ENCODE measurements at places on chromosomes 7 and 10. TPM values are rescaled to one million over a fixed set of nuclear protein-coding genes. Genes with fewer than 3 reads are reported as not detected.

The DOCK4 gene
- total RNA-seq = 1.8 TPM

The CLDN4 gene
- total RNA-seq = not detected

- DNase-seq = no peak
Measured at GRCh38 chr10:44965651-44966097, 6.1 kb downstream of the RASSF4 start.

- DNase-seq = no peak
Measured at GRCh38 chr10:5591336-5591824, 66.6 kb downstream of the CALML3 start.

DNA sequence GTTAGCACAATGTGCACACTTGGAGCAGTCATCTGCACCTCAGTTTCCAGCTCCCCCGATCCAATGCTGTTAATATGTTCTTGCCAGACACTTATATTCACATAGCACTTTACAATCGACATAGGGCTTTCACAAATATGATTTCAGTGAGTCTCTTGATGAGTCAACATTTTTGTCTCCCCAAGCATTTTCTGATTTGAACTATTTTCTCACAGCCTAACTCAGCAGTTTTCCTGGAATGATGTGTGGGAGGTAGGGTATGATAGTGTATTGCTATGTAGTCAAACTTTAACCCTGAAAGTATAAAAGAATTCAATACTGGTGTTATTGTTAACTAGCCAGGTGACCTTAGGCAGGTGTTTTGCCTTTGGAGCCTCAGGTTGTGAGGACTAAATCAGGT, 82.5 kb upstream of the LRGUK start:
- no peak for DNase-seq

DNA sequence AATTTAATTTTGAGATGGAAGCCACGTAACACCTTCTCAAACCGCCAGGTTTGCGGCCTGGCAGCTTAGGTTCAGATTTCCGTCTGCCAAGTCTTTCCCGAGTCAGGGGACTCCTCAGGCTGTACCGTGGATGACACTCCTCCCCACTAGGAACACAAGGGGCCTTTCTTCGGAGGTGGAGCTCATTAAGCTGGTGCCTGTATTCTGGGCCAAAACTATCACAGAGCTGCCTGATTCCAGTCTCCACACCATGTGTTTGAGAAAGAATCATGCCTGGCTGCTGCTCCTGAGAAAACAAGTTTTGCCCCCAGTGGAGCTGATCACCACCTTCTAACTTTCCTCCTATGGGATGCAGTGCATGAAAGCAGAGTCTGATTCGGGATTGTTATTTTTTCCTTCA, 44.8 kb downstream of the TMEM209 start:
- no peak for DNase-seq

DNA sequence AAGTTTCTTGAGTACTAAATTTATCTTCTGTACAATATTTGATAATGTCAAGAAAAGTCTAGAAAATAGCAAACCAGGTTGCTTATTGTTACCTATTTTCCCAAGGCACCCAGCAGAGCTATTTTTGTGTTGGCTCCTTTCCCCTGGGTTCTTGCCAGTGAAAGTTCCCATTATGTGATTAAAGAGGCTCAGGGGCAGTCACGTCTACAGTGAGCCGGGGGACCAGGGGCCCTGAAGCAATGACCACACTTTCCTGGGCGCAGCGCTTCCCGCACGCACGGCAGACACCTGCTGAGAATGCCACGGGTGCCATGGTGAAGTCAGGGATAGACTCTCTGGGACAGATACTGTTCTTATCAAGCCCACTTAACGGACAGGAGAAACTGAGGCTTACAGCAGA, 10.4 kb upstream of the CNPY1 start:
- no peak for DNase-seq

- no peak for DNase-seq
Measured at GRCh38 chr10:35857860-35858259, 215.8 kb upstream of the FZD8 start.

DNA sequence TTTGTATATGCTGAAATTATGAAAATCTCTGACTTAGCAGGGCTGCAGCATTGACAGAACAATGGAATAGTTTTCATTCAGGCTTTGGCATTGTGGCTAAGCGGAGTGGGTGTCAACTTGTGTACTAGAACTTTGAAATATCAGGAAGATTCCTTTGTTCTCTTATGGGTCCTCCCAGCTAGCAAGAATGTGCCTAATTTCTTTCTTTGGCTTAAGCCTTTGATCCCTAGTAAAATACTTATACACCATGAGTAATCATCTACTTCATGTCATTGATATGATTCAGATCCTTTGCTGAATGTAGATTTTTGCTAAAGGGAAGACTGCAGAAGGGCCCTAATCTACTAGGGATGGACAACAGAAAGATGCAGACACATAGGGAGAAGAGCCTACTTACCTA, 6.2 kb downstream of the AVL9 start:
- DNase-seq = no peak
